Karpas-422 (cell line): ENCODE measurements at places on chromosomes 5 and 9.

- DNase-seq = no peak
These were observed 29.0 kb downstream of the ACO1 start for GRCh38 chr9:32413424-32413823.

GRCh38 chr9:113562653-113563381, 99.3 kb downstream of the RGS3 start:
- no peak for DNase-seq

GRCh38 chr5:111453295-111453694, 59.0 kb downstream of the STARD4 start:
- no peak for DNase-seq

DNA sequence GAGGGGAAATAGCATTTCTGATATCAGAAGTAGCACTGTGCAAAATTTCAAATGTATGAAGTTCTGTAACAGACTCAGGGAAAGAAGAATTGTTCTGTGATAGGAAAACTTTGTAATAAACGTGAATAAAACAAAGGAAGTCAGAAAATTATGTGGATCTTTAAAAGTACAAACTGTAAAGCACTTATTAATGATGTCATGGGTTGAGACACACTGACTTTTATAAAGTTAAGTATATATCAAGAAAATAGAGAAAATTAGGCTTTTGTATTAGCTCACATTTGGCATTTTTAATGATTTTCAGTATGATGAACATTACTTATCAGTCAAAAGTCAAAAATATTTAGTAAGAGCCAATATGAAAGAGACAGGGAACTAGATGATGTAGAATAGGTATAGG, 1081.7 kb upstream of the EDIL3 start:
- no peak for DNase-seq

DNA sequence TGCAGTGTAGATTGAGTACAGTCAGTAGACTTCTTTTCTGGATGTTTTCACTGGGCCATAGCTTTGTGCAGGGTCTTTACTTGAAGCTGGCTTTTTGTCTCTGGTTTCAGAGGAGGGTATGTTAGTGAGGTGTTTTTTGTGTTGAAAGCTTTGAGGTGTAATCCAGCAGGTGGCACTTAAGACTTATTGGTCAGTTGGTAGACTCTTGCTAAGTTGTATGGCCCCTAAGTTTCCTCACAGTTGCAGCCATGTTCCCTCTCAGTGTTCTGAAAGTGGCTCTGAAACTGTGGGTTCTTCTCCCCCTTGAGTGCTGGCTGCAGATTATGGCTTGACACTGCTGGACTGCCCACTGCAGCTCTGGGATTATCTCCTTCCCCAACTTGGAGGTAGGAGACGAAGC, 55.7 kb upstream of the SLC44A1 start:
- DNase-seq = no peak
